Stimulated activated CD4-positive, alpha-beta T cell treated with anti-CD3 and anti-CD28 coated beads, Interleukin-1b, Interleukin-23, amount 100 ng/mL, for 48 hours (primary cell): ENCODE measurements at places on chromosomes 5 and 9.

- DNase-seq, result no peak
Measured at GRCh38 chr9:35646153-35646532, 4.6 kb downstream of the SIT1 start.

- no peak for DNase-seq
Measured at GRCh38 chr5:179967489-179967888, 59.8 kb upstream of the TBC1D9B start.

- DNase-seq, result no peak
Measured at GRCh38 chr5:5278201-5278814, 138.2 kb downstream of the ADAMTS16 start.

GRCh38 chr5:53827211-53827651 is 266.8 kb downstream of the NDUFS4 start:
- no peak for DNase-seq

DNA sequence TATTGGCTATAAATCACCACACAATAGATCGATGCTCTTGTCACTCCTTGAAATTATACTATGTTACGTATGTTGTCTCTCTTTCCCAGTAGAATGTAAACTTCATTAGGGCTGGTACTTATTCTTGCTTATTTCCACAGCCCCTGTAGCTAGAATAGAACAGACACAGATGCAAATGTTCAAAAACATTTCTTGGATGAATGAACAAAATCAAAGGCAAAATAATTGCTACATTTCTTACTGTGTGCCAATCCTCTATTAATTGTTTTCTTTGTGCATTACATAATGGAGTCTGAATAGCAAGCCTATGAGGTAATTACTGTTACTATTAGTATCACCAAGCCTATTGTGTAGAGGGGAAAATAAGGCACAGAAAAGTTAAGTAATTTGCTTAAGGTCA is 725 bp upstream of the OR13C2 start:
- no peak for DNase-seq

DNA sequence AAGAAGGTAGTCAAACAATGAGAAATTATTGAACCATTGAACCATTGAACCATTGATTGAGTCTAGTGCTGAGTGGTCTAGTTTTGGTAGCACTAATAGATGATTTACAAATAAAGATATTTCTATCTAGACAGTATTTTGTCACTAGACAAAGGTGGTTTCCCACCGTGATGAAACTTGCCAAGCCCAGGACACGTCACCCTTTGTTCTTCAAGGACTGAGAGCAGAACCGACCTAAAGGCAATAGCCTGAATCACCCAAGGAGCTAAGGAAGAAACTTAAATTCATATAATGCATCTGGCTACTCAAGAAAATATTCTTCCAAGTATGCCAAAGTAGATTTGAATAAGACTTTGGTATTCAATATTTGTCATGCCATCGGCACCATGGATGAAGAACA is 103.3 kb downstream of the ESM1 start:
- no peak for DNase-seq

DNA sequence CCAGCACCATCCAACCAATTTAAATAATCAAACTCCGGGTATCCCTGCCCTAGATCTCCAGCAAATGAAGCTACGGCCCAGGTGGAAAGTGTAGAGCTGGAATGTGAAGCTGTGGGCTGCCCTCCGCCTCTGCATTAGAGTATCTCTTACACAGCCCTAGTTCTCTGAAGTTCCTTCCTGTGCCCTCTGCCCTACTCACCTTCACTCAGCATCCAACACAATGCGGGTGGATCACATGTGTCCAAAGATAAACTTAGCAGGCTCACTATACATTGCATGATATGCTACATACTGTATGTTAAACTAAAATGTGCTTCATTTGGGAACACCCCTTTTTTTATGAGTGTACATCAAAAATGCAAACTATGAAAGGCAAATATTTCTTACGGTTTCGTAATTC is 70.0 kb upstream of the RAD23B start:
- DNase-seq, result no peak
